ENCODE measurements at places on chromosomes 3 and 15.

GRCh38 chr3:190053919-190054672 is 66.6 kb downstream of the P3H2 start:
- no peak for DNase-seq

GRCh38 chr3:197181741-197182140 is 116.7 kb downstream of the DLG1 start:
- no peak for DNase-seq

DNA sequence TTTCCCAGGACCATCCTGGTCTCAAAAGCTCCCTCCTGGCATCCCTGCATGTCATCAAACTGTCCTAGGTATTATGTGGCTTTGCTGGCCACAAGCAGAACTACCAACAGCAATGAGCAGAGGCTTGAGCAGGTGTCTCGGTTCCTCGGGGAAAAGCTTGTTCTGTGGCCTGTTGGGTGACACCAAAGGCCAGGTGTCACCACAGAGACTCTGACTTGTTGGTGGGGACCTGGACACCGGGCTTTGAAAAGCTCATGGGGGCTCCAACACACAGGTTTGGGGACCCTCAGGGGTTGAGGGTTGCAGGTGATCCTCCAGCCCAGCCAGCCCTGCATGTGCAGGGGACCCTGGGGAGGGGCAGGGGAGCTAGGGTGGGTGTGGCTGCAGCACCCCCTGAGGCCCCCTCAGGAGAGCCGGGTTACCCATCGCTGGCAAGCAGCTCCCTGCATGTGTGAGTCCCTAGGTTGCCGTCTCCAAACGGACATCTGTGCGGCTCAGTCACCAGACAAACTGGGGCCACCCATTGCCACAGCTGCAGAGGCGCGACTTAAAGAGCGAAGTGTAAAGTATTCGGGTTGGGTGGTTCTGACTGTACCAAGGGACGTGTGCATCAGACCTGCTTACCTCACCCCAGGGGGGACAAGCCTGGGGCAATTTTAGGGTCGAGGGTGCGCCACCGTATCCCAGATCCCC is 140.1 kb downstream of the CHSY1 start:
- DNase-seq = no peak

DNA sequence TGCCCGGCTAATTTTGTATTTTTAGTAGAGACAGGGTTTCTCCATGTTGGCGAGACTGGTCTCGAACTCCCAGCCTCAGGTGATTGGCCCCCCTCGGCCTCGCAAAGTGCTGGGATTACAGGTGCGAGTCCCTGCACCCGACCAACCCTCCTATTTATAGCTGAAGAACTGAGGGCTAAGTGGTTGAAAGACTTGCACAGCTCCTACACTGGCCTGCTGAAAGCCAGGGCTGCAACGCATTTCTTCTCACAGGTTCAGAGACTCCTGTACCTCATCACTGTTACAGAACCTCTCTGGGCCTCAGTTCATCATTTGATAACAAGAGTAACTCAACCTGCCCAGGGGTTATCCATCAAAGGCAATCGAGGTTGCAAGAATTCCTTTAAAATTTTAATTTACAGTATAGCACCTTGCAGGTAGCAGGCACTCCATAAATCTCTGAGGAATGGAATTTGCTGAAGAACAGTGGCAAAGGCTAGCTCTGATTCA is 626.5 kb upstream of the TBL1XR1 start:
- no peak for DNase-seq

DNA sequence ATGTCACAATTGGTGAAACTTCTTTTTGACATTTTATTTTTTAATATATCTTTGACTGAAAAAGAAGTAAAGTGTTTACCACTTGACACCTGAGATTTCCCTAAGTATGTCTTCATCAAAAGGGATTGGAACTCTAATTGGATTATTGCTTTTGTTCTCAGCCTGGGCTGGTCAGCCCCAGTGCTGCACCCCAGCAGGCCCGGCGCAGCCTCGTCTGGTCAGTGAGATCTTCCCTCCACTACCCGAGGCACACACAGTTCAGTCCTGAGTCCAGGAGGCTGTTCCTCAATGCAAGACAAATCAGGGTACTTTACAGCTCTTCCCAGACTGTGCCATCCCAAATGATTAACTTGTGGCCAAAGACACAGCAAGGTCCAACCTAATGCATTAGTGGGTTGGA is 146.9 kb upstream of the SEMA6D start:
- no peak for DNase-seq

DNA sequence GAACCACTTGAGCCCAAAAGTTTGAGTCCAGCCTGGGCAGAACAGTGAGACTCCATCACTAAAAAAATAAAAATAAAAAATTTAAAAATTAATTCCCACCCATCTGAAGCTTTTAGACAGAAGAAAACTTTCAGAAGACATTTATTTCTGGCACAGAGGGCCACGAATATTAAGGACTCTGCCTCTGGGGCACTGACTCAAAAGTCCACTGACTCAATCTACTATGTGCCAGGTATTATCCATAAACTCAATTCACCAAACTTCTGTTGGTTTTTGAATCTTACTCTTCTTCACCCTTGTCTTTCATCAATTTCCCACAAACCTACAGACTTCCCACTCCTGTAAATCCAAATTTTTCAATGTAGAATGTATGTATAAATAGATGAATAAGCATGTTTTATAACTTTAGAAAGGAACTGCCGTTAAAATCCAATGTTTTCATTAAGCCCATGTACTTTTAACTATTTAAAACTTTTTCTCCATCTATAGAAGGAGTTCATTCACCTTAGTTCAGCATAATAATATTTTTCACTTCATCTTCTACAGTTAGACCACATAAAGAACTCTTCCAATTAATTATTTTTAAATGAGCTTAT is 19.9 kb downstream of the ATP13A3 start:
- DNase-seq = no peak

DNA sequence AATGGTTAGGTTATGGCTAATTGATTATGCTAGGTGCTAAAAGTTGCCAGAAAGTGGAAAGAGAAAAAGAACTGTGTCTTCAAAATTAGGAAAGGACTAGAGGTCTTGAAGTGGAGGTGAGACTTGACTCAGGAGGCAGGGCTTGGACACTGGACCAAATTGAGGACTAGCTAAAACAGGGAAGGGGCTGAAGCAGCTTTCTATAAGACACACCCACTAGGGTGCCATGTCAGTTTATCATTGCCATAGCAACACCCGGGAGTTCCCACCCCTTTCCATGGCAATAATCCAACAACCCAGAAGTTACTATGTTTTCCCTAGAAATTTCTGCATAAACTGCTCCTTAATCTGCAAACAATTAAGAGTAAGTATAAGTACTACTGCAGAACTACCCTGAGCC is 42.9 kb upstream of the MITF start:
- DNase-seq = no peak

DNA sequence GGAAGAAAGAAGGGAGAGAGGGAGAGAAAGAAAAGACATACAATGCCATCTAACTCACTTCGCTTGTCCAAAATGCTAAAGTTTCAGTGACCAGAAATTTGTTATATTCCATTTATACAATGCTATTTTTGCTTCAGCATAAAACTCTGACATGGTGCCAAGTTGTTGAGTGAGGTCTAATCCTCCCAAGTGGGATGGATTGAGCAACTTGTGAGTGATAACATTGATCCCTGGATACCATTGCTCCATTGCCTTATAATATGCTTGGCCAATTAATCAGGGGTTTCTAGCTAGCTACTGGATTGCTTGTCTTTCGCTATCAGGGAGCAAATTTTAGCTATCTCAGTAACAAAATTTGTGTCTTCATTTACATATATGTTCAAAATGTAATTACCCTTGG is 615.6 kb upstream of the DPPA4 start:
- DNase-seq = no peak

DNA sequence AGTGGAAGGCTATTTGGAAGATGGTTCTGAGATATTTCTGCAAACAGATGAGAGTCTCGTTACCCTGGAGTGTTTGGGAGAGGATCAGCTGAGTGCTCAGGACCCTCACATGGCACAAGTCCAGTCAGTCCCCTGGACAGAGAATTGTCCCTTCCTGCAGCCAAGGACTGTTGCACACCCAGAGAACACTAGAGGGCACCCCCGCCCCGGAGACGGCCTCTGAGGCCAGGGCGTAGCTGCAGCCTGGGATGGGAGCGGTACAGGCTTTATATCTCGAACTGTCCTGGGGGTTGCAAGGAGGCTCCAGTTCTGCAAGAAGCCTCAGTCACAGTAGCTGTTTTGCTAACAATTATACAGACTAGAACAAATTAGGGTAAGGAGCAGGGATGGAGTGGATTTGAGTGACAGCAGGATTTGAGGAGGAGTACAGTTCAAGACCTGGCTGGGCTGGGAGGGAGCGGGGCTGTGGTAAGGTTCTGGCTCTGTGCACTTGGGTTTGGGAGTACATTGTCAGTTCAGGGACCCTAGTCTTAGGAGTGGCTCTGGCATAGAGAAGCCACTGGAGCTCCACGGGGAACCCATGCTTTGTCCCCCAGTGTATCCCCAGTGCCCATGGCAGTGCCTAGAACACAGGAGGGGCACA is 67.6 kb upstream of the HACD2 start:
- DNase-seq = no peak
